ENCODE measurements at places on chromosomes 2 and 18.

DNA sequence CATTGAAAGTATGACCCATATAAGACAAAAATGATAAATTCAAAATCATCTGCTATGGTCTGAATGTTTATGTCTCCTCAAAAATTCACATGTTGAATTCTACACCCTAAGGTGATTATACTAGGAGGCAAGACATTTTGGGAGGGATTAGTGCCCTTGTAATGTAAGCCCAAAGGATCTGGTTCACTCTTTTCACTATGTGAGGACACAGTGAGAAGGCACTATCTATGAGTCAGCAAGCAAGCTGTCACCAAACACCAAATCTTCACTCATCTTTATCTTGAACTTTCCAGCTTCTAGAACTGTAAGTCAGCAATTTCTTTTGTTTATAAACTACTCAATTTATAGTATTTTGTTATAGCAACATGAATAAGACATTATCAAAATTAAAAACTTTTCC, 284.7 kb upstream of the ZC3H15 start:
- DNase-seq = no peak

DNA sequence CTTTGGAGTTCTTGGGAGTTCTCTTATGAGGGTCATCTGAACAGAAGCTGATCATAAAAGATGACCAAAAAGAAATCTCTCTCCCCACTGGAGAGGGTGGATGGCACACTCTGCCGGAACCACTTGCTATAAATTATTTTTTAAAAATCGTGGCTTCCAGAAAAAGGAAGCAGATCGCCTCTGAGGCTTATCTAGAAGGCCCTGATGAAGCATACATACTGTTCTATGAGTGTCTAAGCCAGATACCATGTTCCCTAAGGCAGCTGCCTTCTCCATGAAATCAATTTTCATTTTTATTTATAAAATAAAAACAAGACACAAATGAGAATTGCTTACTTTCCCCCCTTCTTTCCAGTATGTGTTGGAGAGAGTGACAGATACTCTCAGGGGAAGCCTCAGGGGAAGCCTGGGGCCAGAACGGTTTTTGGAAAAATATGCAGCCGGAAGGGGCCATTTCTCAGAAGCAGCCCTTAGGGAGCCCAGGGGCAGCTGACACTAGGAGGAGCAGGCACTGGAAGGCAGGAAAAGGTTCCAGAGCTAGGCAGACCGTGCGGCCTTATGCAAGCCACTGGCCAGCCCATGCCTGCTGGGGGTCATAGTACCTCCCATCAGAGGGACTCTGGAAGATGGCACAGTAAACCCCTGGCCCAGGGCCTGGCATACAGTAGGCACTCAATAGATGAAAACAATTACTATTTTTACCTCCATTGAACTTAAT, 130.6 kb downstream of the CABLES1 start:
- DNase-seq = no peak

GRCh38 chr2:71592181-71592711, 138.9 kb downstream of the DYSF start:
- DNase-seq = no peak

GRCh38 chr2:6216234-6216633, 524.0 kb downstream of the SOX11 start:
- no peak for DNase-seq

DNA sequence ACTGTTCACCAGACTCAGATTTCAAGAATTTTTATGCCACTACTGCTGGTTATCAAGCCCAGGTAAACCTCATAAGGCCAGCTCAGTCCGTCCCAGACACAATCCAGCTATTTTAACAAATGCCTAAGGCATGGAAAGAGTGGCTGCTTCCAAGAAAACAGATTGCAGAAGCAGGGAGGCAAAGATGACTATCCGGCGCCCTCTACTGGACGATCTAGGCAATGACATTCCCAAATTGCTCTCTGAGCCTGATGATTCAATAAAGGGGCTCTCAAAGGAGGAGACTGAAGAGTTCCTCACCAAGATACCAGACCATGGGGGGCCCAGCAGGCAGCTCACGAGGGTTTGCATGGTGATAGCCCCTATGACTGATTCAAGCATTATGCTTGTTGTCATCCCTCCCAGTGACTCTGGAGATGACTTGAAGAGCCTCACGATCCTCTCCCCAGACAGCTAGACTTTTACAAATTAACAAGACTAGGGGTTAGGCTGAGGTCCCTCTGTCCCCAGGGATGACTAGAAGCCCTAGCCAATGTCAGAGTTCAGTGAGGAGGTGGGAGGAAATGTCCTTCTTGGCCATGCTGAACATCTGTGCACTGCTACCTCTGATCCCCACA, 25.0 kb downstream of the SERPINB8 start:
- peak; percentile 48 for DNase-seq

GRCh38 chr2:61898810-61899209, 6.7 kb upstream of the COMMD1 start:
- peak; percentile 49 for DNase-seq

DNA sequence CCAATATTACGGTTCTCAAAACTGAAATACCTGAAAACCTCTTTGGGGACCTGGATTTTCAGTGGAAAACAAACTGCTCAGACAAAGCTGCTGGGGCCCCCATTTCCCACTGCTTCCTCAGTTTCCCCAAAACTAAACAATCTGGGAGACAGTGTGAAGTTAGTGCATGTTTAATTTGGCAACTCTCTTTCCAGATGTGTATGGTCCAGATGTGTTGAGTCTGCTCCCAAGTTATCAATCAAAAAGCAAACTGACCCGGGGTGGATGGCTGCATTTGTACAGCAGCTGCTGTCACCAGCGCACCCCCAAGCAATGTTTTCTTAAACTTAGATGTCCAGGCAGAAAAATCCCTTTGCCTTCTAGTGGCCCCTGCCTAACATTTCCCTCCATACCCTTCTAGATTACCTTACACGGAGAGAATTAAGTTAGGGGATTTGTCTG, 136.9 kb downstream of the COPS8 start:
- DNase-seq = no peak

- DNase-seq = no peak
Measured at GRCh38 chr18:23213200-23213599, 77.9 kb downstream of the CABLES1 start.

GRCh38 chr2:156147594-156148330, 184.8 kb downstream of the NR4A2 start:
- no peak for DNase-seq

DNA sequence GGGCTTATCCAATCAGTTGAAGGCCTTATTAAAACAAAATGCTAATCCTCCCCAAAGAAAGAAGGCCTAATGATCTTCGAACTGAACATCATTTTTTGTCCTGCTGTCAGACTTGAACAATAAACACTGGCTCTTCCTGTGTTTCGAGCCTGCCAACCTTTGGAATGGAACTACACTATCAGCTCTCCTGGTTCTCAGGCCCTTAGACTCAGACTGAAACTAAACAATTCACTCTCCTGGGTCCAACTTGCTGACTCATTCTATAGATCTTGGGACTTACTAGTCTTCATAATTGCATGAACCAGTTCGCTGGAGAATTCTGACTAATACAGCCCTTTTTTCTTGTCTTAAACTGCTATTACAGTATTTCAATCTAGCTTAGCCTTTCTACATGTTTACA, 235.2 kb downstream of the LNPK start:
- no peak for DNase-seq

DNA sequence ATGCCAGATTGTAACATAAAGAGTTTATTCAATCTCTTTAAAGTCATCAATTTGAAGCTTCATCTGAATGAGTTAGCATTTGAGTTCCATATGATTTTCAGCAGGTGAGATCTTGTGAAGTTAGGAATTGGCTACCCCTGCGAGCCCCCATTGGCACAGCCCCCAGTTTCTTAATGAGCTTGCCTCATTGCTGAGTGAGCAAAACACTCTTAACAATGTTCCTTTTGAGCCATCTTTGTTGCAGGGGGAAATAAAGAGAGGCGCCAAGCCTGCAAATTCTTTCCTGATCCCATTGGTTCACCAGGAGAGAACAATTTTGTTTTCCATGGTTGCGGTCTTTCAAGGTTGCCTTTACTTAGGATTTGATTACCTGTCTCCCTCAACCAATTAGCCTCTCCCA, 18.7 kb downstream of the DPP10 start:
- no peak for DNase-seq
